ENCODE measurements at places on chromosomes 4 and X.

- no peak for DNase-seq
These were observed 193.1 kb downstream of the SLIT2 start for GRCh38 chr4:20444599-20445337.

- DNase-seq = no peak
These were observed 13.8 kb downstream of the TLR10 start for GRCh38 chr4:38768968-38769394.

- DNase-seq = no peak
These were observed 262.4 kb downstream of the ADGRA3 start for GRCh38 chr4:22253431-22253830.

GRCh38 chr4:82469791-82470345 is 39.5 kb downstream of the ENOPH1 start:
- DNase-seq = no peak

GRCh38 chr4:12126474-12126873 is 697.8 kb upstream of the HS3ST1 start:
- no peak for DNase-seq

DNA sequence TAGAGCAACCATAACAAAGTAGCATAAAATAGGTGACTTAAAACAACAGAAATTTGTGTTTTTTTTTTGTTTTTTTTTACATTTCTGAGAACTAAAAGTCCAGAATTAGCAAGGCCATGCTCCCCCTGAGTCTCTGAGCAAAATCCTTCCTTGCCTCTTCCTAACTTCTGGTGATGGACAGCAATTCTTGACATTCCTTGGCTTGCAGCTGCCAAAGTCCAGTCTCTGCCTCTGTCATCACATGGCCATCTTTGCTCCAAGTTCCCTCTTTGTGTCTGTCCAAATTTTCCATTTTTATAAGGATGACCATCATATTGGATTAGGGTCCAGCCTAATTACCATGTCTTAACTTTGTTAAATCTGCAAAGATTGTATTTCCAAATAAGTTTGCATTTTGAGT is 407.2 kb downstream of the PDHA2 start:
- DNase-seq = no peak

- DNase-seq = no peak
These were observed 305.3 kb downstream of the PRR32 start for GRCh38 chrX:127124871-127125270.

GRCh38 chrX:122248681-122249080 is 935.4 kb upstream of the GRIA3 start:
- no peak for DNase-seq

GRCh38 chr4:139154538-139154937 is 22.5 kb downstream of the ELF2 start:
- DNase-seq = no peak

DNA sequence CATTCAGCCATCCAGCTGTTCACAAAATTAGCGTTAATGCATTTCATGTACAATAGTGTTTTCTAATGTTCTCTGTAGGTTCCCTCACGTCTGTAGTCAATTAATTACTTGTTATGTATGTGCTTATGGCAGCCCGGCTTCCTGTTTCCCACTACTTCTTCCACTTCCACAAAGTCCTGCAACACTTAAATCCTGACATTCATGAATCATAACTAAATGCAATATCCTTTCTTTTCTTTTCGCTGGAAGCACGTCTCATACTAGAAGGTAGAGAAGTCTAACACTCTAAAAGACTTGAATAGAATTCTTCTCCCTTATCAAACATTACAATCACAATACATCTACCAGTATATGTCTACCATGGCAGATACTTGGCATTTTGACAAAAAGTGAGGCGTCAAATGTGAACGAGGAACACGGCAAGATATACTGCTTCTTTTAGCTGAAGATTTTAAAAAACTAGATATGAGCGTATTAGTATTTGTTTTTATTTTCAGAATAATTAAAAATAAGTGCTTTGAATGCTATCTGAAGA is 239.0 kb upstream of the DIAPH2 start:
- DNase-seq = no peak

DNA sequence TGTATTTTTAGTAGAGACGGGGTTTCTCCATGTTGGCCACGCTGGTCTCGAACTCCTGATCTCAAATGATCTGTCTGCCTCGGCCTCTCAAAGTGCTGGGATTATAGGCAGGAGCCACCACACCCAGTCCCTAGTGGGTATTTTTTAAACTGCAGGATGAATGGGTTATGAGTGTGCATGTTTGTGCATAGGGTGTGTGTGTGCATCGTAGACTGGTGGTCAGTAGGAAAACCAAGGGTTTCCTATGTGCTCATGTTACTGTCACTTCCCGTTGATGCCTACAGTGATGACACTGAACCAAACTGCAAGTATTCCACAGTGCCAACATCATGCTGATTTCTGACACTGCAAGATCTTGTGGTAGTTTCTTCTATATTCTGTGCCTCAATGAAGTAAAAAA is 41.1 kb downstream of the DDIT4L start:
- DNase-seq = no peak

GRCh38 chr4:80171251-80171650 is 26.1 kb upstream of the PRDM8 start:
- peak; percentile 38 for DNase-seq

GRCh38 chr4:37737466-37737865 is 51.3 kb upstream of the RELL1 start:
- DNase-seq = no peak

DNA sequence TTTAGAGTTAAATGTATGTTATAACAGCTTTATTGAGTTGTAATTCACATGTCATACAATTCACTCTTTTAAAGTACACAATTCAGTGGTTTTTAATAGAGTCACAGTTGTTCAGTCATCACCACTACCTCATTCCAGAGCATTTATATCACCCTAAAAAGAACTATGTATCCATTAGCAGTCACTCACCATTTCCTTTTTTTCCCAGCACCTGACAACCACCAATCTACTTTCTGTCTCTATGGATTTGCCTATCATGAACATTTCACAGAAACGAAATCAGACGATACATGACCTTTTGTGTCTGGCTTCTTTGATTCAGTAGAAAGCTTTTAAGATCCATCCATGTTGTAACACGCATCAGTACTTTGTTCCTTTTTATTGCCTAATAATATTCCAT is 52.9 kb upstream of the FRAS1 start:
- DNase-seq = no peak

GRCh38 chr4:38710053-38710452 is 46.1 kb downstream of the KLF3 start:
- DNase-seq = no peak

DNA sequence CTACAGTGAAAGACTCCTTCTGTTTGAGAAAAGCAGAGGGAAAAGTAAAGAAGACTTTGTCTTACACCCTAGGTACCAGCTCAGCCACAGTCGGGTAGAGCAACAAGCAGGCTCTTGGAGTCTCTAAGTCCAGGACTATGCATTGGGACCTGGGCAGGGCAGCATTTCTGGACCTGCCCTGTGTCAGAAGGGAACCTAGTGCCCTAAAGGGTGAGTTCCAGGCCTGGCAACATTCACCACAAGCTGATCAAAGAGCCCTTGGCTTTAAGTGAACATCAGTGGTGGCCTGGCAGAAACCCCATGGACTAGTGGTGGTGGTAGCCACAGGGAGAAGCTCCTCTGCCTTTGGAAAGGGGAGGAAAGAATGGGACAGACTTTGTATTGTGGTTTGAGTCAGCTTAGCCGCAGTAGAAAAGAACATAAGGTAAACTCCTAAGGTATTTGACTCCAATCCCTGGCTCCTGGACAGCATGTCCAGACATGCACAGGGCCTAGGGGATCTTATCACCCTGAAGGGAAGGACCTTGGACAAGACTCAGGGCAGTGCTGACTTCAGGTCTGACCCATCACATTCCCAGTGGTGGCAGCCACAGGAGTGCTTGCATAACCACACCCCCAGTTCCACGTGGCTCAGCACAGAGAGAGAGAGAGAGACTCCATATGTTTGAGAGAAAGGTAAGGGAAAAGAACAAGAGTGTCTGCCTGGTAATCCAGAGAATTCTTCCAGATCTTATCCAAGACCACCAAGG is 32.6 kb downstream of the CCDC158 start:
- no peak for DNase-seq

Data from activated CD4-positive, alpha-beta T cell treated with anti-CD3 and anti-CD28 coated beads for 48 hours (primary cell).